ENCODE measurements at places on chromosomes 5 and 9.

- peak; percentile 21 for DNase-seq
Measured at GRCh38 chr5:138212828-138213160, 329 bp downstream of the CDC23 start.

DNA sequence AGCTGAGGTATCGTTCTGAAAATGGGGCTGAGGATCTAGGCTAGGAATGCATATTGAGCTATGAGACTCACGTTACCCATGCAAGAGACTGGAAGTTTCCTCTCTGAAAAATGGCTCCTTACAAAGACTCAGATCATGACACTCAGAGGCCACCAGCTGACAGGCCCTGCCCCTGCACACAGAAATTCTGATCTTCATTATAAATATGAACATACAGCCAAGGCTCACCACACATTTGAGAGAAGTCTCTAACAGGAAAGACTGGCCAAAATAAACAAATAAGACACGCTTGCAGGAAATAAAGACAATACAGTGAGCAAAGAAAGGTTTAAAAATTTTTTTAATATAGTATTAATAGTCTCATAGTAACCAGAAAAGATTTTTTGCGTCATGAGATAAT, 365.9 kb downstream of the NFIB start:
- no peak for DNase-seq

GRCh38 chr5:32581010-32581785, 4.2 kb upstream of the SUB1 start:
- no peak for DNase-seq

- peak; percentile 37 for DNase-seq
Measured at GRCh38 chr5:78720997-78721396, 72.4 kb upstream of the LHFPL2 start.

DNA sequence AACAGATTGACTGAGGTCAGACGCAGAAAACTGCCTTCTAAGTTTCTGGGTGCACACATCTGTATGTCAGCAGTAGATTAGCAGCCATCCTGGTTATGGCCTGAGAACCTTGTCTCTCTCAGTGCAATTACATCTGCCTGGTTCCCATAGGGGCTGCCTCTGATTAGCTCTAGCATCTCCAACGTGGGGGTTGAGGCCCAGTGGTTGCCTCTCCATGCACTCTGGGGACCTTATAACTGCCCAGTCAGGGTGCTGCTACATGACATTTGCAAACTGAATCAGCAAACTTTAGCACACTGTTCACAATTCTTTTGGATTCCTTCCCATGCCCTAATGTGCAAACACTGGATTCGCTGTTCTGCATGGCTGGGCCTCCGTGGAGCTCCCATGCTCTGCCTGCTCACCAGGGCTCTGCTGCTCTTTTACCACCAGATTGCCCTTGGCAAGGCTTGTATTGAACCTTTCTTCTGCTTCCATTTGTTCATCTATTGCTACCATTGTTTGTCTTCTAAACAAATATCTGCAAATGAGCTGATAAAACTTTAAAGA, 36.2 kb downstream of the SNX18 start:
- no peak for DNase-seq

DNA sequence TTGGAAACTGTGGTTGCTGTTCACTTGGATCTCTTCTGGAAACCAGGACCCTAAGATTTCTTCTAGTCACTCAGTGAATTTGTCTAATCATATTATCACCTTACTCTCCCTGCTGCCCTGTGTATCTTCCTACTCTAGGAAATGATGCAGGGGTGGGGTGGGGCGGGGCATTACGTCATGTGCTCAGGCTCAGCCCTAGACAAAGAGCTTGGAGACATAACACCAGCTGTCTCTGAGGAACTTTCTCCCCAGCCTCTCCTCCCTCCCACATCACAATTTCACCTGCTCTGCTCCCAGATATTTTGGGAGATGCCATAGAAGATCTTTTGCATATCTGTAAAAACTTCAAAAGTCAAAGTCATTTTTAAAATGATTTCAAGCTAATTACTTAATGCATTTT, 470.4 kb downstream of the ZSWIM6 start:
- no peak for DNase-seq

DNA sequence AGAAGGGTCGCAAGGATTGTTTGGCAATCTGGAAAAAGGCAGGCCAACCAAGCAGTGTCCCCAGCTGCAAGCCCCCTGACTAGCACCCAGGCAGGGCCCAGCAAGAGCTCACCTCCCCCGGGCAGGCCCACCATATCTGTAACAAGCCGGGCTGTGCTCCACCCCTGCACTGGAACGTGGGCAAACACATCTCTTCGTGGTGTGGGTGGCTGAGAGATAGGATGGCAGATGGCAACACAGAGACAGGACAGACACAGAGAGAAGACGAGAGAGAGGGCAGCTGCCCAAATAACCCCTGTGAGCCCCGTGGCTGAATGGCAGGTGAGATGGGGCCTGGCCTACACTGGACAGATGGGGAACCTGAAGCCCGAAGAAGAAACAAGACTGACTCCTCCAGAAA, 9.4 kb downstream of the BBLN start:
- no peak for DNase-seq

DNA sequence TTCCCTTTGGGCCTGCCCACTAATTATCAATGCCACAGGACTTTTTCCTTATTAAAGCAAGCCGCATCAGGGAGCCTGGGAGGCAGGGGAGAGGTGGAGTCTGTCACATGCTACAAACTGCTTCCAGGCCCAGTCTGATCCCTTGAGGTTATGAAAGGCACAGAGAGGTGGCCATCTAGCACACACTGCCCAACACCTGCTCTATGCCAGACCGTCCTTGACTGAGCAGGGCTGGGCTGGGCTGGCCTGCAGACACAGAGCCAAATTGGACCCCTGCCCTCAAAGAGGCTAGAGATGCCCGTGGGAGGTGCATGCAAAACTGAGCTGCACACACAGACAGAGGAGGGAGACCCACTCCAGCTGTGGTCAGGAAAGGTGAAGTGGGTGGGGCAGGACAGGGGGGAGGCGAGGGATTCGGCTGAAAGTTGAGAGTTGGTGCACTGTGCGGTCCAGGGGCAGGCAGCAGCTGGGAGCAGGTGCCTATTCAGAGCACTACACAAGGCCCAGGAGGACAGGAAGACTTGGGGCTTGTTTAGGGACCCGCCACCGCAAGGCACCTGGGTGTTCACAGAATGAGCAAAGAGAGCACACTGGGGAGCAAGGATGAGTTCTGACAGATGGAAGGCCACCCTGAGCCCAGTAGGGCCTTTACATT, 36.4 kb upstream of the TCF7 start:
- no peak for DNase-seq

DNA sequence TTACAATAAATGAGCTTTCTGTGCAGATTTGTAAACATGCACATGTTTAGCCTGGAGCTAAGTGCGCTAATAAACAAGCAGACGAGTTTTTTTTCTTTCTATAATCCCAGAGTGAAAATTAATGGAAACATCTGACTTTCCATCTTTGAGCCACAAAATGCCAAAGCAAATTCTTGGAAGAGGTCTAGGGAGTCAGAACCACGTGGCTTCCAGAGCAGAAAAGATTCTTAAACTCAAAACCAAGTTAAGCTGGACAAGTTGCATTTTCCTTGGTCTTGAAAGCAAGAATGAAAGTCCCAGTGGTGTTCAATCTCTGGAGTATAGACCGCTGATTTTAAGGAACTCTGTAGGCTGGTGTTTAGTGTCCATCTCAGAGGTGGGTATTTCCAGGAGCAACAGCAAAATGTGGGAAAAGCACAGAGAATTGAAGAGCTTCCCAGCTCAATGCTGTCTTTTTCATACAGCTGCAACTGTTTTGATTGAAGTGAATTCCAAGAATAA, 71.4 kb downstream of the MYO10 start:
- DNase-seq, result no peak

DNA sequence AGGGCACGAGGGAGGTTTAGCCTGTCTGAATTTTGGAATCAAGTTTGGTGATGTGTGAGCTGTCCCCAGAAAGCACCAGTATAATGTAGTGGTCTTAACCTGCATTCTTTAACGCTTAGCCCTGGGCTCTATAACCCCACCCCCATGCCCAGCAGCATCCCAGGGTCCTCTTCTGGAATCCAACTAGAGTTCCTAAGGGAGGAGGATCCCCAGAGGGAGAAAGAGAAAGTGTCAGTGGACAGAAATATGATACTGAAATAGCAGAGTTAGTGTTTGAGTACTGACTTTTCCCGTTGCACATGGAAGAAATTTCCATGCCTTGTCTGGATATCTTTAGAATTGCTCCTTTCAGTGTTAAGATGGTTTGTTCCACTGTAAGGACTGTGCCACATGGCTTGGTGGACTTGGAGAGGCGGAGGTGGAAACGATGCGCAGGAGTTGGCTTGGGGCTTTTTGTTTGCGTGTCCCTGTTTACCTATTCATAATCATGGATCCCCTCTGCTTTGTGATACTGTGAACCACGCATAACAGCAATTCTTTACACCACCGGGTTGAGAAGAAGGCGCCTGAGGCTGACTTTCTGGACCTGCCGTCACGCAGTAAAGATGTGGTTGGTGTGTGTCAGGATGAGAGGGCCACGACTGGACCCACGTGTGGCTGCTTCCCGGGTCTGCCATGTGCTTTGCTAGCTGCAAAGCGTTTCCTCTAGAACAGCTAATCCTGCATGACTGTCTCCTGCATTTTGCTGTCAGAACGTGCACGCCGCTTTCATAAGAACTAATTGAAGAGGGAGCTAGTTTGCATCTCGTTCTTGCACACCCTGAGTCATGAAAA, 142.3 kb downstream of the SMARCA2 start:
- peak; percentile 78 for DNase-seq

DNA sequence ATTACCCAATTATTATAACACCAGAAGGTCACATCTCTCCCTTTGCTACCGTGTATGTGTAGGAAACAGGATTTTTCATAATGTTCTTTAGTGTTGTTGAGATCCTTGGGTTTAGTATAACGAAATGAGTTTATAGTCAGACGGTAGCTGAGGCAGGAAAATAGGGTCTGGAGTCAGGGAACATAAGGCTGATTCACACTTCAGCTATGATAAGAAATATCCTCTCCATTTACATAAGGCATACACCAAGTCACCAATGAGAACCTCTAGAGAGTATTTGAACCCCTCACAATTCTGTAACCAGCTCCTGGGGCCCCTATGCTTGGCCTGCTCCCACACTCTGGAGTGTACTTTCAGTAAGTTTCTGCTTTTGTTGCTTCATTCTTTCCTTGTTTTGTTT, 58.9 kb upstream of the ANKH start:
- DNase-seq, result no peak

DNA sequence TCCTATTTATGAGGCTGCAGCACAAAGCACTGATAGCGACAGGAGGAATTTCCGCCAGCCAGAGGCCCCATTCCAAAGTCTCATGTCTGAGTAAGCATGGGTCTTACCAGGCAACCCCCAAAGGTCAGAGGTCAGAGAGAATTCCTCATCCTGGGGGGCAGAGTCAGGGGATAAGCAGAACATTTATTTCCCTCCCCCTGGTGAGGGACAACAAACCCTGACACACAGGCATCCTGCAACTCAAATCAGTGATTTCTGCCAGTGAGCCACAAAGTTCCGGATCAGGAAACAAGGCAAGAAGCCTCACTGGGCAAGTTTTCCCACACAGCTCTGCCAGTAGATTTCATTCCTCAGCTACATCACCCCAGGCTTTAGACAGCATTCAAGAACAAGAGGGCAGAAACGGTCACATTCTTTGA, 37.0 kb downstream of the ADAMTS12 start:
- DNase-seq, result no peak

Measured in NCI-H146 (cell line).